ENCODE measurements at places on chromosomes 5 and 9. TPM values are rescaled to one million over a fixed set of nuclear protein-coding genes. Genes with fewer than 3 reads are reported as not detected.

The CCDC171 gene
- 1.9 TPM for total RNA-seq

The ZNF474 gene
- total RNA-seq: not detected

The LAMC3 gene
- not detected for total RNA-seq

The RNF180 gene
- total RNA-seq: 5.3 TPM

The DPYSL3 gene
- total RNA-seq: 4.0 TPM

The CATSPER3 gene
- not detected for total RNA-seq

The FOXD4L4 gene
- not detected for total RNA-seq

The SHB gene
- total RNA-seq: 35.7 TPM

The GDA gene
- total RNA-seq: 2.2 TPM

The MATR3 gene
- 197 TPM for total RNA-seq

The SLC36A1 gene
- 2.8 TPM for total RNA-seq

The SLC6A3 gene
- not detected for total RNA-seq

The FOXD4 gene
- 0.24 TPM for total RNA-seq

The LRRC19 gene
- not detected for total RNA-seq
